Mesothelial cell of epicardium (in vitro differentiated cells): ENCODE measurements at places on chromosomes 5 and 9.

- DNase-seq = no peak
Measured at GRCh38 chr9:76456202-76456926, 2.6 kb upstream of the GCNT1 start.

DNA sequence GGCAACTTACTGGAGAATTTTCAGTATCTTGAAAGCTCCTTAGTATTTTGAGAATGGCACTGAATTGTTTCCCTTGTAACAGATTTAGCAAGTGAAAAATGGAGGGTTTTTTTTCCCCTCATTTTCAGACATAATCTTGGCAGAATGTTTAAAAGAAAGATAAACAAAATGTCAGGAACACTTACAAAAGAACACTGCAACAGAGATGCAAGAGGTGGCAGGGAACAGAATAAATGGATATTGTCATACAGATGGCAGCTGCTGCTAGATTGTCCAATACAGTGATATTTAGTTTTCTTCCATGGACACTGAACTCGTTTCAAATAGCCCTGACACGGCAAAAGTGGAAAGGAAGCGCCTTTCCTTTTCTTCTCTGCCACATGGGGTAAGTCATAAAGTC, 76.9 kb upstream of the ZNF608 start:
- DNase-seq = no peak

- DNase-seq = no peak
Measured at GRCh38 chr9:91954841-91955471, 4.9 kb upstream of the ROR2 start.

DNA sequence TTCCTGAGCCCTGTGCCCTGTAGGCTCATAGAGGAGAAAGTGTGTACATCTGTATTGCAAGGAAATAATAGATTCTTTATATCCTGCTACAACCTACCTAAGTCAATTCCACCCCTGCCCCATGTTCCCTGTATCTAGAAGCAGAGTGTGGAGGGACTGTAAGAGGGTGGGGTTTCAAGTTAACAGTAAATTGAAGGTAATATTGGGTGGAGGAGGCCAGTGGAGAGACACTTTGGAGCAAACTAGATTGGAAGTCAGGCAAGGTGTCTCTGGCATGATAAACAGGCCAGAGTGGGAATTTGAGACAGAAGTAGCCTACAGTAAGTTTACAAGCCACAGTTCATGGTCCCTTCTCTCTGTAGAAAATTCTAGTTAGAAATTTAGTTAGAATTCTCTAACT, 2.3 kb upstream of the HEMGN start:
- DNase-seq = no peak

- no peak for DNase-seq
Measured at GRCh38 chr9:33209394-33209793, 30.6 kb upstream of the SPINK4 start.

DNA sequence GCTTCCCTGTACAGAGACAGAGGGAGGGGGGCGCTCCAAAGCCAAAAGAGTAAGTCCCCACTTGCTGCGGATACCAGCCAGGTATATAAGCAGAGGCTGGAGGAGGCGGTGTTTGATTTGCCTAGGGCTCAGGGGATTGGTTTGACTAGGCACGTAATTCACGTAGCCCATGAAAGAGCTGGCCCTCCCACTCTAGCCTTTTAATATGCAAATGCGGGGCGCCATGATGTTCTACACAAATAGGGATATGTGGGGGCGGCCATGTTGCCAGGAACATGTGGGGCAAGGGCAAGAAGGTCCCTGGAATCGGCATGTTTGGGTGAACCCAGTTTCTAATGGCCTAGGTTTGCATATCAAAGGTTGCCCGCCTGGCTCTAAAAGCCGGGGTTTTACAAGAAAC, 3.3 kb upstream of the PRLR start:
- DNase-seq = no peak

DNA sequence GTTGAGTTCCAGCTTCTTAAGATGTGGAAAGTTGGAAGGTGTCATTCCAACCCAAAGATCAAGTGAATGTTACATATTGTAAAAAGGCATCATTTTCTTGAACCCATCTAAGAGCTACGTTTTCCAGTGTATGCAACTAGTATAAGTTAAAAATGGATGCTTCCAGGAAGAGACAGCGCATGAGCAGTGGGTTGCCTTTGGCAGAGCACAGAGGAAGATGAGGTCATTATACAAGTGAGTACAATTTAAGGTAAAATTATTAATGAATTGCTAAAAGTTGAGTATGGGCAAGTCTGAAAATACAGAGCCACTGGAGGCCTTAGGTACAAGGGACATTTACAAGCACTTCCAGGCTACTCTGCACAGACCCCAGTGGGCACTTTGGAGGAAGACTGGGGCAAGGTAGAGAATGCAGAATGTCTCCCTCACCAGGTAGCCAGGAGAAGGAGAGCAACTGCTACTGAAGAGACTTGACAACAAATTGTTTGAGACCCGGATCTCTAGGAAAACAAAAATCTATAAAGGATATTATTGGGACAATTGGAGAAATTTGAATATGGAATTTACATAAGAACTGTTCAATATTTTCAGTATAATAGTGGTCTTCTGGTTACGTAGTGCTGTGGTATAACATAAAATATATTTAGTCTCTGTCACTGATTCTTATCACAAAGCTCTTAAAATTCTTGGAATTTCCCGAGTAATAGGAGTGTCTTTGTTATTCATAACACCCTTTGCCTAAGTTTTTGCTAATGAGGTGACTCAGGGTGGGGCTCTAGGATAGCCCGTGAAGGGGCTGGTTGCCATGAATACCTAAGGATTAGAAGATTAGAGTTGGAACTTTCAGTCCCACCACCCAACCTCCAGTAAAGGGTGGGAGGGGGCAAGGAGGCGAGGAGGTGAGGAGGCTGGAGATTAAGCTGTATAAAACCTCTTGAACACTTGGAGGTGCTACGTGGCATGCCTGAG, 129.9 kb upstream of the FER start:
- DNase-seq = no peak

- DNase-seq = no peak
Measured at GRCh38 chr5:107388141-107388861, 282.4 kb downstream of the EFNA5 start.

DNA sequence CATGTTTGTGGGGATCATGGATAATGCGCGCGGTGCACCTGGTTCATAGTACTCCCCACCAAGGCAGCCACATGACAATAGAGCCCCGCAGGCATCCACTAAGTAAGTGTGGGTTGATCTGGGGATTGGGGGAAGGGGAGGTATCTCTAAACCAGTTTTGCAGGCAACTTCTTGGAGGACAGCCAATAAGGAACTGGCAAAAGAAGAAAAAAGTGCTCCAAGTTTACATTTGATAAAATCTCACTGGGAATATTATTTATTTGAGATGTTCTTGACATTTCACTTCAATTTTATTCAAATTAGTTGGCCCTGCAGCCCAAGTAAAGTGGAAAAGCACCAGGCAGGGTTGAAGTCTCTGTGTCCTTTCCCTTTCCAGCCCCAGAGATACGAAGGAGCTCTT, 8.5 kb downstream of the FBP1 start:
- peak; percentile 42 for DNase-seq

DNA sequence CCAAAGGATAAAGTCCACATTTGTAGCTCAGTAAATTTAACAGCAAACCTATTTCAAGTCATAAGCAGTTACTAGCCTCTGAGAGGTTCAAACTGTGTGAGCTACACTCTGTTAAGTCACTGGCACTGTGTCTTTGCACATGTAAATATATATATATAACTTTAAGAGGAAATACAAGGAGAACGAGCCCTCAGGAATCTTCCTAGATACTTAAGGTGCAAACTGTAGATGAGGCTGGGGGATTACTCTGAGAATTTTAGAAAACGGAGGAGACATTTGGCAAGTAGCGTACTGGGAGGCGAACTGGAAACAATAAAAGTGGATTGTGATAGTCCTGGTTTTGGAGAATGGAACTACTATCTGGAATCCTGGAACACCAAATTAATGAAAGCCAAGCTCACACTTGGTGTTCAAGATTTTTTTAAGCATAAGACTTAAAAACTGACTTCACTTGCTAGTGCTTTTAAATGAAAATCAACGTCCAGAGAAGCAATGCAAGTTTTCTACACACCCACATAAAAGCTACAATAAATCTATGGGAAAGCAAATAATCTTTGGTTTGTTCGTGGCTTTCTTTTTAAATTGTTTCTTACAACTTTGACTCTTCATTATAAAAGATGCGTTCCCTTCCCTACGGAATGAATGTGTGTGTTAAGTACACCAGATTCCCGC, 1057.0 kb upstream of the DMAC1 start:
- no peak for DNase-seq

DNA sequence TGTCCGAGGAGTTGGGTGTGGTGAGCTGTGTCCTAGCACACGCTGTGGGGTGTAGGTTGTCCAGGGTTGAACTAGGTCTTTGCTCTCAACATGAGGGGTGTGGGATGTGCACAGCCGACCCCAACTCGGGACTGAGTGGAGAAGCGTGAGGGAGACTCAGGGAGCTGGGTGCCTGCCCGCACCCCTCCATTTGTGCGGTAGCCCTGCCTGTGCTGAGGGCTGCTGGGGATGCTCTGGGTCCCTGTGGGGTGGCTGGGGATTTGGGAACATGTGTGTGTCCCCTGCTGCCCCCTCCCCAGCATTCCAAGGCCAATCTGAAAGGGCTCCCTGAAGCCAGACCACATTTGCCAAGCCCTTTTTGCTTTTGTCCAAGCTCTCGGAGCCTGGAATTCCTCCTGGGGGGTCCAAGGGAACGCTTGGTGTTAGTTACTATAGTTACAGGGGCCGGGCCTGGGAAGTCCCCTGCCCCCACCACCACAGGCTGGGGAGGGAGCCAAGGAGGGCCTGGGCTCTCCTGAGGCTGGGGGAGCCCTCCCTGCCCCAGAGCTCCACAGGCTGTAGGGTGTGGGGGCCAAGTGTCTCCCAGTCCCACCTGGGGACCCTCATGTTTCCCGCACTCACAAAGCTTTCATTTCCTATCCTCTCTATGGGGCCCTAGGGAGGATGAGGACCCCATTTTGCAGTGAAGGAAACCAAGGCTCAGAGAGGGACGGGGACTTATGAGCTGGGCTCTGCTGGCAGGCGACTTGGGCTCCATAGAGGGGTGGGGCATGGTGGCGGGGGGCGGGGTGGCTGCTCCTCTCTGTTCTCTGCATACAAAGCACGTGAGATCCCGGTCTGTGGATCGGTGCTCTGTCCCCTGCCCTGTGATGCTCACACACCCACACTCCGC, 1.1 kb downstream of the CRB2 start:
- no peak for DNase-seq

DNA sequence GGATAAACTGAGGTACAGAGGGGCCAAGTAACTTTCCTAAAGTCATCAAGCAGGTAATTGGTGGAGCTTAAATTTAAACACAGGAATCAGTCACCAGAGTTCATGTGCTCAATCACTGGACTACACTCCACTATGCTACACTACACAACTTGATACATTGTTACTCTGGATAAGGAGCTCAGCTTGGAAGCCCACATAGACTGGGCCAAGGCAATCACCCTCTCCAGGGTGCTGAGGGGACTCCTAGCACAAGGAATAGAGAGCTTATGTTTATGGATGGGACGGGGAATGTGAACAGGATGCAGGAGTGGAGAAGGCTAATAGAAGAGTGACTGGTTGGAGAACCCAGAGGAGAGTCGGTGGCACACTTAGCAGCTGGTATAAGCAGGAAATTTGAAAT, 113.5 kb upstream of the NFIB start:
- DNase-seq = no peak

DNA sequence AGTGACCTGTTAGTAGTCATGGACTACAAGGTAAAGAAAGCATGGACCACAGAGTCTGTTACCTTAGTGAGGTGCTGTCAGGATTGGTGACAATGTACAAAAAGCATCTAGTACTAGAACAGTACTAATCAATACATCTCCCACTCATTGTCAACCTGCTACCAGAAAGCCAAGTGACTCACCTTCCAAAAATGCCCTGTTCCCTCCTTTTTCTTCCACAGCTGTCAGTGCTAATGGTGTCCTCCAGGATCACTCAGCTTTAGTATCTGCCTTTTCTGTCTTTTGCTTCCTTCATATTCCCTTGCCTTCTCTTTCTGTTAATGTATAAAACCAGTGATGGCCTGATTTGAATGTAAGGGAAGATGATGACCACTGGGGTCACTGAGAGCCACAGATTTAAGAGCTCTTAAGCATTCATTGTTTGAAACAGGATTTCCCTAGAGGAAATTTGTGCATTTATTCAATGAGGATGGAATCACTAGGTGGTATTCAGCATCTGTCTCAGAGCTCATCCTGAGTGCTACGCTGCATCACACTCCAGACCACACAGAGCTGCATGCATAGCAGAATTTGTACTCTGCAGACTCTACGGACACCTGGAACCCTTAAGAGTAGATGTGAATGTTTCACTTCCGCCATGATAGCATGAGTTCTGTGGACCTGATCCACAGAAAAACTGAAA, 71.0 kb downstream of the SV2C start:
- DNase-seq = no peak

- DNase-seq = no peak
Measured at GRCh38 chr9:89360465-89360864, 42.2 kb downstream of the SECISBP2 start.

- no peak for DNase-seq
Measured at GRCh38 chr5:79074641-79075040, 5.1 kb downstream of the BHMT2 start.

- no peak for DNase-seq
Measured at GRCh38 chr9:130768265-130768664, 66.8 kb upstream of the ABL1 start.

DNA sequence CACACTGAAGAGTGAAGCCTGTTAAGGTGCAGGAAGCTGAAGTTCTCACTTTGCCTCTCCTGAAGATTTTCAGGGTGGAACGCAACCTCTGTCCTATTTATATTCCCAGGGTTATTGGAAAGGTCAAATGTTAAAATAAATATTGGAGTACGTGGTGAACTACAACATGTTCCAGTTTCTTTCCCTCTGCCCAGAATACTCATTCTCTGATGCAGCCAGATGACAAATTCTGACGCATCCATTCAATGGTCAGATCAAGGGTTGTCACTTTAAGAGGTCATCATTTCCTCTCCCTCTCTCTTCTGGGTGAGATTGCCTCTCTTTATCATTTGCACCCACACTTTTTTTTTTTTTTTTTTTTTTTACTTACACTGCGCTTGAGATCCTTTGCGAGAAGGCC, 277.1 kb downstream of the BRINP1 start:
- DNase-seq = no peak

DNA sequence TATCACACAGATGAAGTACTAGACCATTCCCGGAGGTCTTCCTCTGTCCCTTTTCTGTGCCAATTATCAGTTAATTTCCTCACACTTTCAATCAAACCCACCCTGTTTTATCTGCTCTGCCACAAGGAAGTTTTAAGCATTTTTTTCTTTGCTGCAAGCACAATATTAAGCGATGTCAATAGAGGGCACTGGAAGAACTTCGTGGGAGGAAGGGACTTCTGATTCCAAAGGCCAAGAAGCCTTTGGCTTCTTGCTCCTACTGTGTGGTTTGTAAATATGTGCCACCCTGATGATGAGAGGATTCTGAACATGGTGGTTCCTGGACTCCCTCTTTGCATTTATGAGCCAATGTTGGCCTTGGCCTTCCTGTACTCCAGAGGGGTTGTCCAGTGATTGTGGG, 1712.5 kb upstream of the C9orf72 start:
- no peak for DNase-seq

GRCh38 chr5:76451031-76451701, 48.1 kb downstream of the IQGAP2 start:
- no peak for DNase-seq

GRCh38 chr9:130670644-130671043, 6.2 kb downstream of the PRDM12 start:
- DNase-seq = no peak

- no peak for DNase-seq
Measured at GRCh38 chr5:152864447-152864846, 459.4 kb upstream of the NMUR2 start.

- no peak for DNase-seq
Measured at GRCh38 chr9:76333388-76333787, 60.8 kb downstream of the RFK start.
